ENCODE measurements at places on chromosomes 6 and 20.

DNA sequence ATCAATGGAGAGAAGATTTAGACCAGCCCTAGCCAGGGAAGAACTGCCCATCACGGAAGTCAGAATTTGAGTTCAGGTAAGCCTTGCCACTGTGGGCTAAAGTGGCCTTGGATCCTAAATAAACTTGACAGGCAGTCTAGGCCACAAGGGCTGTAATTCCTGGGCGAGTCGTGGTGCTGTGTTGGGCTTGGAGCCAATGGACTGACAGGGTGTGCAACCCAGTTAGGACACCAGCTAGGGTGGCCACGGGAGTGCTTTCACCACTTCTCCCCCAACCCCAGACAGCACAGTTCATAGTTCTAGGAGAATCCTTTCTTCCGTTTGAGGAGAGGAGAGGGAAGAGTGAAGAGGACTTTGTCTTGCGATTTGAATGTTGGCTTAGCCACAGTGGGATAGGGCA lies 422.4 kb downstream of the DOK5 start:
- no peak for DNase-seq
- H3K36me3 ChIP-seq, result no peaks in the 10 kb centered on the region
- no peaks in the 10 kb centered on the region for H3K27me3 ChIP-seq
- no peak overlapping the region for H3K27ac ChIP-seq
- no peak overlapping the region for H3K4me3 ChIP-seq

DNA sequence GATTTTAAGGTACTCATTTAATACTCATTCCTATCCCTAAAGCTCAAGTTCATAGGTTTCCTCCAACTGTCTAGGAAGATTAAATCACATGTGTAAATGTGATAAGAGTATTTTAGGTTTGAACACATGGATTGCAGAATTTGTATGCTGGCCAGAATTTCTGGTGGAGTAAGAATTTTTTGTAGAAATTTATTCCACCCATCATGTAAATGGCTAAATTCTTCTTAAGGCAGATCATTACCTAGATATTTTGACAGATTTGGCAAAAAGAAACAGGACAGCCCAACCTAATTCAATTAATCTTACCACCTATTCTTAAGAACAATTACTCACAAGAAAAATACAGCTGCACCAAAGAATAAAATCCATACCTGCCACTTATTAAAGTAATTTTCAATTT lies 261.6 kb downstream of the GRIK2 start:
- H3K4me1 ChIP-seq, result peaks cover 3% of the 10 kb centered on the region
- H3K36me3 ChIP-seq, result no peaks in the 10 kb centered on the region
- no peak for DNase-seq
- no peak overlapping the region for H3K4me3 ChIP-seq

DNA sequence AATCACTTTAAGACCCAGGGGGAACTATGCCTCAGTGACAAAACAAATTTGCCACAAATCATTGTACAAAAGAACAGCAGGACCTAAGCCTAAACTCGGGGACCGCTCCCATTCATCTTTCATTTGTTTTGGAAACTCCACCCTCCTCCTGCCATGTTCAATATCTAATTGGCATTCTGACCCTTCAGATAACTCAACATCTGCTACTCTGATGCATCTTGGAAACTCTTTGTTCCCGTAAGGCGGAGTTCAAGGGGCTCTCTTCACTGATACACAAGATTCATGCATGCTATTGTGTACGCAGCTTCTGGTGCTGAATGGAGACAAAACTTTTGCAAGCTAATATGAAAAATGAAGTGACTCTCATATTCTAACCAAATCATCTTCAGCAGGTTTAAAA lies 187.6 kb downstream of the ZFP64 start:
- DNase-seq, result no peak
- H3K4me3 ChIP-seq, result no peak overlapping the region
- H3K4me1 ChIP-seq, result no peaks in the 10 kb centered on the region
- no peak overlapping the region for H3K27ac ChIP-seq
- no peaks in the 10 kb centered on the region for H3K27me3 ChIP-seq

GRCh38 chr20:9903048-9903655 lies 64.3 kb upstream of the PAK5 start:
- H3K4me3 ChIP-seq, result no peak overlapping the region
- H3K4me1 ChIP-seq, result no peaks in the 10 kb centered on the region
- no peaks in the 10 kb centered on the region for H3K27me3 ChIP-seq
- no peaks in the 10 kb centered on the region for H3K36me3 ChIP-seq

GRCh38 chr6:100806296-100806695 lies 74.8 kb downstream of the ASCC3 start:
- no peak for DNase-seq
- no peak overlapping the region for H3K27ac ChIP-seq
- H3K27me3 ChIP-seq, result no peaks in the 10 kb centered on the region
- H3K4me3 ChIP-seq, result no peak overlapping the region

GRCh38 chr6:71608646-71609045 lies 277.7 kb upstream of the RIMS1 start:
- H3K27me3 ChIP-seq, result no peaks in the 10 kb centered on the region
- no peaks in the 10 kb centered on the region for H3K36me3 ChIP-seq
- H3K27ac ChIP-seq, result no peak overlapping the region
- H3K4me1 ChIP-seq, result peaks cover 1% of the 10 kb centered on the region
- no peak for DNase-seq

- no peaks in the 10 kb centered on the region for H3K27me3 ChIP-seq
- no peak overlapping the region for H3K27ac ChIP-seq
- DNase-seq, result no peak
- H3K4me1 ChIP-seq, result no peaks in the 10 kb centered on the region
- no peaks in the 10 kb centered on the region for H3K36me3 ChIP-seq
Measured at GRCh38 chr20:46334303-46334904, 26.1 kb upstream of the CDH22 start.

GRCh38 chr6:68834551-68834950 lies 199.5 kb downstream of the ADGRB3 start:
- no peaks in the 10 kb centered on the region for H3K27me3 ChIP-seq
- no peaks in the 10 kb centered on the region for H3K36me3 ChIP-seq
- H3K4me1 ChIP-seq, result no peaks in the 10 kb centered on the region
- DNase-seq, result no peak
- H3K27ac ChIP-seq, result no peak overlapping the region

DNA sequence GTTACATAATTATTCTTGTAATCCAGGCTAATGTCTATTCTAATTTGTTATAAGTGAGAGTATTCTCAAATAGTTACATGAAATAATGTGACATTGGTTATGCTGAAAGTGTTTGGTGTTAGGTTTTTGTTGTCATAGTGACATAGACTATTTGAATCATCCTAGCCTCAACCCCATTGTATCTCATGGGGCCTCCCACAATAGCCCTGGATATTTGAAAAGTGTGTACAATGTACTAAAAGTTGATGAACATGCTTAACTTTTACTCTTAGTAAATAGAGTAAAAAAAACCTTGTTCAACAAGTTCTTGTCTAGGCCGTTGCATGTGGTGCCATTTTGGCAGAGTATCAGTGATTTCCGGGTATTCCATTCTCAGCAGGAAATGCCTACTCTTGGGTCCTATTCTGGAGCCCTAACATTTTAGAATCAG lies 83.0 kb downstream of the RTN4IP1 start:
- H3K36me3 ChIP-seq, result no peaks in the 10 kb centered on the region
- no peak overlapping the region for H3K4me3 ChIP-seq
- H3K27me3 ChIP-seq, result no peaks in the 10 kb centered on the region
- peaks cover 2% of the 10 kb centered on the region for H3K4me1 ChIP-seq
- no peak for DNase-seq

DNA sequence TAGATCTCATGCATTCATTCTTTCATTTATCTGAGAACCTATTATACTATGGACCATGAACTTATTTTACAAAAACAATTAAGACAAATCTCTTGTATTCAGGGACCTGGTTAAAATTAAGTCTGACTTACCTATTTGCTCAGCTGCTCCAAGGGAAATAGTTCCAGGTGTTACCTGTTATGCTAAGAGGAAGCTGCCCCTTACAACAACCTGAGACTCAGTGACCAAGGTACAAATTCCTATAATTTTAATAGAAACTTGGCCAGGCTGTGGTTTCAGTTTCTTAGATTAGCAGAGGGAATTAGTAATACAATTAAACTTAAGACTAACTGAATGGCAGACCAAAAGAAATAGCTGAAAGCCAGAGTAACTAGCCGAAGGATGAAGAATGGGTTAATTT lies 48.2 kb upstream of the GMPR start:
- DNase-seq, result no peak
- no peak overlapping the region for H3K4me3 ChIP-seq
- H3K27ac ChIP-seq, result no peak overlapping the region

DNA sequence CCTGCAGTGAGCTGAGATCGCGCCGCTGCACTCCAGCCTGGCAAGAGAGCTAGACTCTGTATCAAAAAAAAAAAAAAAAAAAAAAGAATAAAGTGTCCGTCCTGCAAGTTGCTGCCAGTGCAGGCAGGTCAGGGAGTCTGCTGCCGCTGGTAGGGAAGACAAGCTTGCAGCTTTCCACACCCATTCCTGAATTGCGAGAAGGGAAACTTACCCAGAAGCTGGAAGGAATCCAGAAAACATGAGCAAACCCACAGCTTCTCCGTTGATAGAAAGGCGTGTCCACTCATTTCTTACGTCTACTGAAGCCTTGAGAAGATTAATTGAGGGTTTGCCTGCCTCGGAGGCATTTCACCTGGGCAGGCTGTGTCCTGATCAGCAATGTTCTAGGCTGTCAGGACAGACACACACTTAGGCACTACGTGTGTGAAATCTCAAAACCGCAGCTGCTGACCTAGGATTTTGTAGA lies 61.6 kb upstream of the DSP start:
- no peaks in the 10 kb centered on the region for H3K36me3 ChIP-seq
- no peak for DNase-seq
- H3K27ac ChIP-seq, result no peak overlapping the region
- no peaks in the 10 kb centered on the region for H3K4me1 ChIP-seq
- H3K27me3 ChIP-seq, result no peaks in the 10 kb centered on the region

DNA sequence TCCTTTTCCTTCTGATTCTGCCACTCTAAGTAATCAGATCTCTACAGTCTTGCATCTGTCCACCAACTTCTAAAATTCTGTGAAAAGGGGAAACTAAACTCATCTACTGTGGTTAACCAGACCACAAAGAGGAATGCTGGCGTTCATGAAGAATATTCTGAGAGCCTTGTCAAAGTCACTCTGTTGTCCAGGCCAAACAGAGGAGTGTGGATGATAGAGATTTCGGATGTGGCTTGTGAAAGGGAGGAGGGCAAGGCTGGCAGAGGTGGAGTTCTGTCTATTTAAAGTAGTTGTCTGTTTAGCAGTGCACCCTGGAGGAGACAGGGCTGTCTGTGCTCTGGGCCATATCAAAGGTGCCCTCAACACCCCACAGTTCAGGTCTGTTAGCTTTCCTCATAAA lies 33.9 kb downstream of the CCN2 start:
- no peak overlapping the region for H3K27ac ChIP-seq
- H3K4me1 ChIP-seq, result no peaks in the 10 kb centered on the region
- H3K36me3 ChIP-seq, result peaks cover 9% of the 10 kb centered on the region
- no peak for DNase-seq
- no peak overlapping the region for H3K4me3 ChIP-seq

DNA sequence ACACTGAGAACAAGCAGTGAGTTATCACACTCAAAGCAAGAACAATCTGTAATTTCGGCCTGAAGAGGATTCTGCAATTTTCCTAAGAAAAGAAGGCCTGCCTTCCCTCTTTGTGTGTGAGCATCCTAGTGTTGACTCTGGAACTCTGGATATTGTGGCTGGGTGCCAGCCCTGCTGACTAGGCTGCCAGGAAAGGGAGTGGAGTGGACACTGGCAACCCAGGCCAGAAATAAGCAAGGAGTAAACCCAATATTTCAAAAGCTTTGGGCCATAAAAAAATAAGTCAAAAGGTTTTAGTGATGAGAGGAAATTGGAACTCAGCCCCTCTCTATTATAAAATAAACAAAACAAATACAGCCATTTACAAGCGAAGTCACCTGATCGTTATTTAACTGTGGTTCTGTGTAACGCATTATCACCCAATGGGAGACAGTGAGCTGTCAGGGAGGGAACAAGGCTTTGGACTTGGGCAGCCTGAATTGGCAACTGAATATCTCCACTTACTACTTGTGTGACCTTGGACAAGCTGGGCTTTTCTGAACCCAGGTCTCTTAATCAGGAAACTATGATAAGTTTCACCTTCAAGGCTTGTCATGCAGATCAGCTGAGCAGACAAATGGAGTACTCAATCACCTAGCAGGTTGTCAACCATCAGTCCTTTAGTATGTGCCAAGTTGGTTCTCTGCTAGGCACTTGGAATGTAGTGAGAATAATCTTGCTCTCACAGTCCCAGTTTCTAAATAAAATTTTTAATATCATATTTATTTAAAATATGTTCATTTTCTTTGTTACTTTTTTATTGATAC lies 196.2 kb downstream of the PAX1 start:
- H3K4me3 ChIP-seq, result no peak overlapping the region
- no peaks in the 10 kb centered on the region for H3K36me3 ChIP-seq
- DNase-seq, result no peak
- no peaks in the 10 kb centered on the region for H3K27me3 ChIP-seq

DNA sequence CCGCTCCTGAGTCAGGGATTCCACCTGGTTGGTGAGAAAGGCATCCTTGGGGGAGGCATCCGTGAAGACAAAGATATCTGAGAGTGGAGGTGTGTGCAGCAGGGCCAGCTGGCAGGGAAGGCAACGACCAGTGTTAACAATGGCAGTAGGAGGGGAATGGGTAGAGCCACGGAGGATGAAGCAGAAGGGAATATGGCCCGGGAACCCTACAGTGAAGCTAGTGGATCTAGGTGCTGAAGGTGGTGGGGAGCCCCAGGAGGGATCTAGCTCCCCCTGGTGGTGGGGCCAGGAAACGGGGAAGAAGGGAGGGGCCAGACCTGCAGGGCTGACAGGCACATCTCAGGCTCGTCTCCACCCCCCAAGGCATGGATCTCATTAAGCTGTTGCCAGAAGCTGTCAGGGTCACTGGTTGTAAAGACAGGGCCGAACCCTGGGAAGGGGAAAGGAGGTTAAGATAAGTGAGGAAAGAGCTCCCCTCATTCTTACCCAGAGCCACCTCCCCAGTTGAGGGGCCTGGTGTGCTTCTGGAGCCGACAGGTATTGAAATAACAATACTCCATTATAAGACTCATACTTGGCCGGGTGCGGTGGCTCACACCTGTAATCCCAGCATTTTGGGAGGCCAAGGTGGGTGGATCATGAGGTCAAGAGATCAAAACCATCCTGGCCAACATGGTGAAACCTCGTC lies 7.3 kb downstream of the VWA7 start:
- H3K4me3 ChIP-seq, result no peak overlapping the region
- H3K36me3 ChIP-seq, result no peaks in the 10 kb centered on the region
- no peaks in the 10 kb centered on the region for H3K4me1 ChIP-seq
- no peak overlapping the region for H3K27ac ChIP-seq
- DNase-seq, result peak; percentile 88
- H3K27me3 ChIP-seq, result no peaks in the 10 kb centered on the region

DNA sequence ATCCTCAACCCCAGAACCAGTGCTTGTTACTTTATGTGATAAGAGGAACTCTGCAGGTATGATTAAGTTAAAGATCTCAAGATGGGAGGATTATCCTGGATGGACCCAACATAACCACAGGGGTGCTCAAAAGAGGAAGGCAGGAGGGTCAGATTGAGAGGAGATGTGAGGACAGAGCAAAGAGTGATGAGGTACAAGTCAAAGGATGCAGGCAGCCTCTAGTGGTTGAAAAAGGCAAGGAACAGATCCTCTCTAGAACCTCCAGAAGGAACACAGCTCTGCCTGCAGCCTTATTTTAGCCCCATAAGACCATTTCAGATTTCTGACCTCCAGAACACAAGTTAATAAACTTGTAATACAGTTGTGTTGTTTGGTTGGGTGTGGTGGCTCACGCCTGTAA lies 41.2 kb downstream of the PDSS2 start:
- no peak overlapping the region for H3K27ac ChIP-seq
- DNase-seq, result peak; percentile 78
- no peaks in the 10 kb centered on the region for H3K4me1 ChIP-seq
- H3K36me3 ChIP-seq, result no peaks in the 10 kb centered on the region
- no peaks in the 10 kb centered on the region for H3K27me3 ChIP-seq
